EH (cell line): ENCODE measurements at places on chromosomes 7 and 10.

- DNase-seq, result no peak
These were observed 448.9 kb upstream of the ZMIZ1 start for GRCh38 chr10:78619896-78620295.

- no peak for DNase-seq
These were observed 10.2 kb downstream of the STK32C start for GRCh38 chr10:132297526-132297925.

GRCh38 chr10:26528715-26529393 is 90.7 kb downstream of the APBB1IP start:
- no peak for DNase-seq

GRCh38 chr10:127552446-127552845 is 3.3 kb downstream of the NPS start:
- no peak for DNase-seq

DNA sequence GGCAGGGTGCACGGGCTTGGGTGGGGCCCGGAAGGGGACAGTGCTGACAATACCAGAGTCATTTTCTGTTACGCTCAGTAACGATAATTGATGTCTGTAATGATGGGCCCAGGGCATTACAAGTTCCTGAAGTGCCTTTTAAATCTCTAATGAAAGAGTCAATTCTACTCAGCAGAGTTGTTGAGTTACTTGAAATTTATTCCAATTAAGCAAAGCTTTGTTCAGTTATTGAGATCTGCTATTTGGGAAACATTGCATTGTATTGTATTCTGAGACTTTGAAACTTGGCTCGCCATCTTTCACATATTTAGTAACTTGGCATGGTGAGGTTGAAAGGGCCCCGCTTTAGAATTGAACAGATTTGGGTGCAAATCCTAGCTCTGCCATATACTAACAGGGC is 34.7 kb downstream of the MINDY4 start:
- no peak for DNase-seq

DNA sequence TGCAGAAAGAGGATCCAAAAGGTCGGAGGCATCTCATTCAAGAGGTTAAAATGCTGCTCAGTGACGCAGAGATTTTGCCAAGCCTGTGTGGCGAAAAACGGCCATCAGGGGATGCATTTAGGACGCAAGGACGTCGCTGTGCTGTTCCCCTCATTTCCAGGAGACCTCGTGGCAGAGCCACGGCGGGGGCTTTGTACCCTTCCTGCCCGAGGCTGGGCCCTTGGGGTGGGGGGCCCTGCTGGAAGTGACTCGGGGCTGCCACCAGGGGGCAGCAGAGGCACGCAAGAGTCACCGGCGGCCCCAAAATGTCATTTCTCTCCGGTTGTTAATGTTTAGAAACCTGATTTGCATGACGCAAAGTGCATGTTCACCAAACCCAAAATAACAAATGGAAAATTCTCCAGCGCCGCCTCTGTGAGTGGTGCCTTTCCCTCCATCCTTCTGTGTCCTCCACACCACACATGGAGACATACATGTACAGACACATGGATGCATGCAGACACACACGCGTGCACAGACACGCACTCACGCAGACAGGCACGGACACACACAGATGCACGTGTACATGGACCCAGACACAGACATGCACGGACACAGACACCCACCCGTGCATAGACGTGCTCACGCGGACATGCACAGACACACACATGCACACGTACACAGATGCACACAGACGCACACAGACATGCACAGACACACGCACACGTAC is 51.0 kb upstream of the NKX6-2 start:
- DNase-seq, result peak; percentile 29

DNA sequence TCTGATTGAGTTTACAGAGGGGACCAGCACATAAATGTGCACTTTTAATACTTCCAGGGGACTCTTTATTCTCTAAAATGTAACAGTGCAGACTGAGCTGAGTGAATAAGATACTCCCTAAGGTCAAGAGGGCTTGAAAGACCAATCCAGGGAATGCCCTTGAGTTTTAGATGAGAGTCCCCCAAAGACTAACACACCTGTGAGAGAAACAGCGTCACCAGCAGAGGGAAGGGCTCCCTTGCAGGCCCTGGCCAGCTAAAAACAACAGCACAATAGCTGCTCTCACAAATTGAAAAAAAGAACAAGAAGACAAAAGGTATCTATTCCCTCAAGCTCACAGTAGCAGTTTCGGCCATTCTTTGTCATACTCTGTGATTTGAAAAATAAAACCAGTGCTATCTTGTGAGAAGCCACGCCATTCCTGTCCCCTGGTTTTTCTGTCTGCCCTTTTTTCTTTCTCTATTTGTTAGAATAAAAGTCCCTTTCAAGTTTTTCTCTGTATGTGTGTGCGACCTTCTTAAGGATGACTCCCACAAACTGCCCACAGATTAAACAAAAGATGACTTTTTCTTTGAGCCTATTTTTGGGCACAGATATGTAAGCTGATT is 230.4 kb upstream of the BMPER start:
- no peak for DNase-seq

DNA sequence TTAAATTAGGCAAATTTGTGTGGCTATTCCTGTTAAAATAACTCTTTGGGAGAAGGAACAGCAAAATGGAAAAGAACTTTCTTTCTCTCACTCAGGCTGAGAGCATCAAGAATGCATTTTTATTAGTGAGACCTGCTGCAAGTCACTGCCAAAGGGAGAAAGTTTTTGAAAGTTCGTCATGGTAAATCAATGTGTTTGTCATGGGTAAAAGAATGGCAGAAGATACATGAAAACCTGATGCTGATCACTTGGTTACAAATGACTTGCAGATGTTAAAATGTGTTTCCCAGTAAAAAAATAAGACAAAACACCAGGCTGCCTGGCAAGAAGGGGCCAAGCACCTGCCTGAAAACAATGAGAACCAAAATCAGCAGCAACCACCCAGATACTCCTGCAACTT is 484.7 kb upstream of the NRP1 start:
- DNase-seq, result peak; percentile 42

DNA sequence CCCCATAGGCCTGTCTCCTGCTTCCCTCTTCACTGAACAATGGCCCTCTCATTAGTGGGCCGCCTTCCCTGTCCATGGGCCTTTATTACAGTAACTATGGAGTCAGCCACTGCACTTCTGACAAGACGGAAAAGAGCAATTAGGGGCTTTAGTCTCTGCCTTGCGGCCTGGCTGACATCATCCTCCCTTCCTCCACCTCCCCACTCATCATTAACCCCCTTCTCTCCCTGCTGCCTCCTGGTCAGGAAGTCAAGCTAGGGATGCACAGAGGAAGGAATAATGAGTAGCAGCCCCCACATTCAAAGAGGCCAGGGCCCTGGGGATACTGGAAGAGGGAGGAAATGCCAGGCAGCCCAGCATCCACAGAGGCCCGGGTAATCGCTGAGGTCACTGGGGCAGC is 101.6 kb upstream of the PLXNA4 start:
- no peak for DNase-seq

DNA sequence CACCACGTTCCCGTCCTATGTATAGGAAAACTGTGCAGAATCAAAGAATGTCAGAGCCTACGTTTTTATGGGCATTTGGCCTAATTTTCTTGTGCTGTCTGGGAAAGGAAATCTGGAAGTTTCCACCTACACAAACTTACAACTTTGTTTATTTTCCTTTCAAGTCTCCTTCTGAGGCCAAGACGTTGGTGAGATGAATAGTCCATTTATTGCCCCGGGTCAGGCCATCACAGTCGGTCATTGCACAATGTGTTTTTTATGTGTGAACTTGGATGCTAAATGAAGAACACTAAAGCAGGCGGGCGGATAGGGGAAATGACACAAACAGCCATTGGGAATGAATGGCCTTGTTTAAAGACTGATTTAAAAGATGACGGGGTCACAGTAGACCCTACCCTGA is 38.6 kb downstream of the TRIL start:
- DNase-seq, result peak; percentile 14

- no peak for DNase-seq
These were observed 37.5 kb downstream of the PFKFB3 start for GRCh38 chr10:6240254-6240653.

DNA sequence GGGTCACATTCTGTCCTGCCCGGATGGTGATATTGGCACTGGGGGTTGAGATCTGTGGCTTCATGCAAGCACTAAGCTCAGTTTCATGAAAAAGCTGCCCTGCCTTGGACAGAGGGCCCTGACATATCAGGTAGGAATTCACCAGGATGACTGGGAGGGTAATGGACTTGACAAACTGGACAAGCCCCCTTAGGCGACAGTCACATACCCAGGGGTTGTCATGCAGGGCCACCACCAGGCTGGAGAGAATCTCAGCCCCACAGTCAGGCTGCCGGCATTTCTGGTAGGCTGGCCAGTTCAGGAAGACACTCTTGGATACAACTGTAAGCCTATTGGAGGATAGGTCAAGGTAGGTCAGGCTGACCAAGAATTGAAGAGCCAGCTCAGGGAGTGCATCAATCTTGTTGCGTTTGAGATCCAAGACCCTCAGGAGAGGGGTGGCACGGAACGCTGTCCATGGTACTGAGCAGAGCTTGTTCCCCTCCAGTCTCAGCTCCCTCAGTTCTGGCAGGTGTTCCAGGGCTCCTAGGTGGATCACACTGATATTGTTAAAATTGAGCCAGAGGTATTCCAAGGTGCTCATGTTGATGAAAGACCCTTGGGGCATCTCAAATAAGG is 824 bp downstream of the LRIT2 start:
- DNase-seq, result peak; percentile 2

DNA sequence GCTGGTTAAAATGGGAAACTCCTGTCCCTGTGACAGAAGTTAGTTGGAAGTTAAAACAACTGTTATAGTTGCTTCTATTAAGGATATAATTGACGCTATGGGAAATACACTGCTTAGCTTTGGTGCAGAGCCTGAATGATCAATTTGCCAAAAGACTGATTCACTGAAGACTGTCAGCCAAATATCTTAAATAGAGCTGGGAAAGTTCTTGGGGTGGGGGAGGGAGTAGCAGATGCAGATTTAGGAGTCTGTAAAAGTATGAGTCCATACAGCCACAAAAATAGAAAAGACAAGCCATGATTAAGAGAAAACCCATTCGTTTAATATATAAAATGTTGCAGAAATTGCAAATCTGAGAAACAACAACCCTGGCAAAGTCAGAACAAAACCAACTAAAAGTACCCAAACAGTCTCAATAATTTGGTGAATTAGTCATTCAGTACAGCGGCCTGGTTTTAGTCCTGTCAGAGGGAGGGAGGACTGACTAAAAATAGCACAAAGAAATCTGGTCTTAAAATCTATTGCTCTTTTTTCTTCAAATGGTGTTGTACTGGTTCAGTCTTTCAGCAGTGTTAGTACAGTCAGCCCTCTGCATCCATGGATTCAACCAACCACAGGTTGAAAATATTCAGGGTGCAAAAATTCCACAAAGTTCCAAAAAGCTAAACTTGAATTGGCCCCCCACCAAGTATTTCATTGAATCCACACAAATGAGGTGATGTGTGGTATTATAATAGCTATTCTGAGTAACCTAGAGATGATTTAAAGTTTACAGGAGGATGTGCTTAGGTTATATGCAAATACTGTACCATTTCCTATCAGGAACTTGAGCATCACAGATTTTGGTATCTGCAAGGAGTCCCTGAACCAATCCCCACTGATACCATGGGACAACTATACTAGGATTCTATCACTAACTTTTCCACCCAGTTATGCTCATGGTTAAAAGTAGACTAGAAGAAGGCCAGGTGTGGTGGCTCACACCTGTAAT is 30.0 kb downstream of the STK17A start:
- peak; percentile 83 for DNase-seq
